ENCODE measurements at places on chromosomes 13 and 19.

GRCh38 chr19:1417145-1417544 lies 9.8 kb downstream of the DAZAP1 start:
- DNase-seq, result no peak

DNA sequence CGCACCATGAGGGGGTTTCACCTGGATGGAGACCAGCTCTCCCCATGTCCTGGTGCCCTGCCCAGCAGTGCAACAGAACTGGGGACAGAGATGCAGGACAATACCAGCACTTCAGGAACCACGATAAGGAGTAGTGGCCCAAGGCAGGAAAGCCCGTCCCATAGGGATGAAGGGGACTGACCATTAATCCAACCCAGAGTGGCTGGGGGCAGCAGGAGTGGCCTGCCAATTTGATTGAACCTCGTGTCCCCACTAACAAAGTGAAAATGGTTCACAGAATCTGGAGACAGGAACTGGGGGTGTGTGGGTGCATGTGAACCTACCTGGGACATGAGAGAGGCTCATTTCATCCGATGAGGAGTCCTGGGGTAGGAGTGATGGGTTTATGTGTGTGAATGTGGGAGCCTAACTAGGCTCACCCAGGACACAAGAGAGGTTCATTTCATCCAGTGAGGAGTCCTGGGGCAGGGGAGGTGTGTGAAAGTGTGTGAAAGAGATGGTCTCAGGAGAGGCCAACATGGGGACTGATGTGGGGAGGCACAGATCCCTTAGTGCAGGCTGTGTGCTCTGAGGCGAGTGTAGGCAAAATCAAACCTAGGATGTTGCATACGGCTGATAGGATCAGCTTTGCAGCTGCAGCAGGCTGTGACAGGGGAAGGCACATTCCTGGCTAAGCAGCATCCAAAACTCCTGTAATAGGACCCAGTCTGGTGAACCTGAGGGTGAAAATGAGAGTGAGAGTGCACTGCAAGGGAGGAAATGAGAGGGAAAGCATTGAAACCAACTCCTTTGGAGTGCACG lies 98.2 kb downstream of the ZNF429 start:
- DNase-seq, result no peak

DNA sequence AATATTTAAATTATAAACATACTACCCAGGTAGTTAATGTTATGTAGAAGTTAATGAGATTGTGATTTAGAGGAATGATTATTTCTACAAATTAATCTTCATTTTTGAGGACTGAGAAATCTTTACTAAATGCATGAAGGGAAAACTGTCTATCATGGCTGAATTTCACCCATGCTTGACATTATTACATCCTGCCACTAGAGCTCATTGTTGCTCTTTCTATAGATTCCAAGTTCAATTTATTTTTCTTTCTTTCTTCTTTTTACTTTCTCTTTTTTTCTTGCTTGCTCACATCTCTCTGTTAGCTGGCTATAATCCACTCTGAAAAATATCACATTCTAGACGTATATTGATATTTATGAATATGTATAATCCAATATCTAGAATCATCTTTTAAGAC lies 505.0 kb upstream of the KLHL1 start:
- peak; percentile 43 for DNase-seq

DNA sequence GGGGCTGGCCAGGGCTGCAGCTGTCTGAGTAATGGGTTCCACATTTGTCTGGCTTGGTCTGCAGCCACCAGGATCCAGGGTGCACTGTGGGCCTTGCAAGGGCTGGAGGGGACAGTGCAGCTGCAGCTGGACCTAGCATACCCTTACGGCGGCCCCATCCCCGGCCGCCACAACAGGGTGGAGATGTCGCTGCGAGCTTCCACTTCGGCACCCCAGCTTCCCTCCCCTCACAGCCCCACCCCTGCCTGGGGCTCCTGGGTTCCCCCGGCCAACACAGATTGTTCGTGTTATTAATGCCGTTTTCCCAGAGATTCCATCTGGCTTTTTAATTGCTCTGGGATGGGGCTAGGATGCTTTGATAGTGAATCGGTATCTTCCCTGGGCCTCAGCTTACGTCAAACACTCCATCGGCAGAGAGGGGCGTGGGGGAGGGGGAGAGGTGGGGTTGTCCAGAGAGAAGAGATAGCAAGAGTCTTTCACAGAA lies 5.8 kb downstream of the CEBPA start:
- peak; percentile 71 for DNase-seq

DNA sequence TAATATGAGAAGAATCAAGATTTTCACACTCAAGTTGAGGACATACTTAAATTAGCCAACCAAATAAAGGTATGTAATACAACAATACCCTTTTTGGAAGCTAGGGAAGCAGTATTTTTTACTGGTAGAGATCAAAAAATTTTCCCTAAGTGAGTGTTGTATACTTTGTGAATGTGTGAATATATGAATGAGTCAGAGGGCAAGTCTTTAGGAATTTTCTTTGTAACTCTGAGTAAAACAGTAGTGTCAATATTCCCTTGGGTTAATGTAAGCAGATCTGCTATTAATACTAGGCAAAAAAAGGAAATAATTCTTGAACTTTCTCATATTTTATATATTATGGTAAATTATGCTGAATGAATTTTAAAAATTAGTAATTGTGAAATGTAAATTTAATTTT lies 1161.8 kb upstream of the MIR17HG start:
- DNase-seq, result no peak

DNA sequence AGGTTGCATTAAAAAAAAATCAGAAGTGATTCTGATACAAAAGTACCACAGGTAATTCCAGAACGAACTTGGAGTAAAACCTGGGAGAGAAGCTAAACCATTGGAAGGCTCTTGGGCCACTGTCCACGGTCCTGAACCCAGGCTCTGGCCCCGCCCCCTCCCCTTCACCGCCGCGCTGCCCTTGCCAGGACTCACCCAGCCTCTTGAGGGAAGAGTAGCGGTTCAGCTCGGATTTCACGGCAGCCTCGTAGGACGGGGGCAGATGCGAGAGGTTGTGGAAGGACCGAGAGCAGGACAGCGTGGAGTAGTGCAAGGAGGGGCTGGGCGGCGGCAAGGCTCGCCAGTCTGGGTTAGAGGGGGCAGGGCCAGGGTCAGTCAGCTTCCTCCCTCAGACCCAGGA lies 5.7 kb downstream of the SHISA7 start:
- DNase-seq, result no peak
